ENCODE measurements at places on chromosomes 16 and 17.

GRCh38 chr17:46736100-46736499, 82.4 kb downstream of the WNT3 start:
- no peak for DNase-seq

DNA sequence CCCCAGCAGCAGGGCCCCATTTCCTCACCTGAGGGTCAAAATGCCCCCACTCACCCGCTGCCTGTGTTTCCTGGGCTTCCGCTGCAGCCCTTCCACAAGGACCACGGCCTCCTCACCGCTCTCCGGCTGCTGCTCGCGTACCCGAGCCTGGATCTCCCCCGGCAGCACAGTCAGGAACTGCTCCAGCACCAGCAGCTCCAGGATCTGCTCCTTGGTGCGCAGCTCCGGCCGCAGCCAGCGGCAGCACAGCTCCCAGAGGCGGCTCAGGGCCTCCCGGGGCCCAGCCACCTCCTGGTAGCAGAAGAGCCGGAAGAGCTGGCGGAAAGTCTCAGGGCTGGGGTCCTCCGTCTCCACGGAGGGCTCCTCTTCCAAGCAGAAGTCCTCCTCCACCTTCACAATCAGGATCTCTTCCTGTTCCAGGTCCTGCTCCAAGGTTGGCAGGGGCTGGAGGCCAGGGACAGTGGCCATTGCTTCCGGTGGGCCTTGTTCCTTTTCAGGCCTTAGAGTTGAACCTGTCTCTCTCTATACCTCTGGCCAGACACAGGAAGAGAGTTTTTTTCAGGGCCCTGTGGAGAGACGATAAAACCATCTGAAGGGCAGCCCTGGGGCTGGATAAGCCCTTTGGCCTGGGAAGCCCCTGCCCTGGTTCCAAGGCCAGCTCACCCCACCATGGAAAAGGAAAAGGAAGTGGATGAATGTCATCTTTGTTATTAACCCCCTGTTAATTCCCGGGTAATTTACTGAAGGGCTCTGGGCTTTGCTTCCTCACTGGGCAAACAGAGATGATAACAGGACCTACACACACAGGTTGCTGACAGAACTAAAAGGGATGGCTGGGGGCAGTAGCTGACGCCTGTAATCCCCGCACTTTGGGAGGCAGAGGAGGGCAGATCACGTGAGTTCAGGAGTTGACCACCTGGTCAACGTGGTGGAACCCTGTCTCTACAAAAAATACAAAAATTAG, 1.2 kb downstream of the ZNF500 start:
- no peak for DNase-seq

DNA sequence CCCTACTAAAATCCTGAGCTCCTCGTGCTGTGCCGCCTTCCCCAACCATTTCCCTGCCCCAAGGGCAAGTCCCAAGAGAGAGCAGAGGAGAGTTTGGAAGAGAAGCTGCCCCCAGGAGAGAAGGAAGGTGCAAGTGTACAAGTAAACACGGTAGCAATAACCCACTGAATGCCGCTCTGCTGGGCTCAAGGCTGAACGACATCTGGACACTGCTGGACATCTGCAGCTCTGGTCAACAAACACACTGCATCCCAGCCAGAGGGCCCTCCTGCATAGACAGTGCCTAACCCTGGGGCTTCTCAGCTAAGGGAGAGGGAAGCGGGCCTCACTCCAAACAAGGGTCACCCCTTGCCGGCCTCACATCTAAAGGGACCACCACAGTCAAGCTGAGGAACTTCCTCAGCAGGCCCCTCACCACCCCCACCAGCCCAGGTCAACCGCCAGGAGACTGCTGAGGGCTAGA, 12.7 kb downstream of the JUP start:
- no peak for DNase-seq

DNA sequence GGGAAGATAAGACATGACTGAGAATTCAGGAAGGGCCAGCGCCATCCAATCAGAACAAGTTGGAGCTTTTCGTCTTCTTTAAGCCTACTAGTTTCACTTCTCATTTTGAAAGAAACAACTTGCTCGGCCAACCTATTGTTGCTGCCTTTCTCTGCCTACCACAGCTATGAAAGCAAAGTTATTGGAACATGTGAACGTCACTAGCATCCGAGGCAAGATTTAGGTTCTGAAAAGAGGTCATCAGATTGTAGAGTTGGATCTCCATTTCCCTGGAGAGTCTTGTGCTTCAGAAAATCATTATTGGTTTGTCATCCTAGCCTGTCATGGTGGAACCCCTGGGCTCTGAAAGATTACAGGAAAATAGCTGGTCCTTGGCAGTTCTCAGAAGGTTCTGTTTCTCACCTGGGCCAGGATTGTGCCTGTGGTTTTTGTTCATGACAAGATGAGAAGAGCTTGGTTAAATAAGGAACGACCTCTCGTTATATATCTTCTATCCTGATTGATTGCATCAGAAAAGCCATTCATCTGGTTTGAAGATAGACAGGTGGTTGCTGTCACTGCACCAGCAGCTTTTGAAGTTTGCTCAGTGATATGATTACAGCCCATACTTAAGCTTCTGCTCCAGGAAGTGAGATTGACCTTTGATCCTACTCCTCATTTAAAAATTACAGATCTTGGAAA, 25.3 kb downstream of the CDH13 start:
- no peak for DNase-seq

- no peak for DNase-seq
Observed at GRCh38 chr17:73645050-73645871, 1.0 kb upstream of the SDK2 start.

- no peak for DNase-seq
Observed at GRCh38 chr17:79739148-79740062, 8.7 kb downstream of the ENPP7 start.

DNA sequence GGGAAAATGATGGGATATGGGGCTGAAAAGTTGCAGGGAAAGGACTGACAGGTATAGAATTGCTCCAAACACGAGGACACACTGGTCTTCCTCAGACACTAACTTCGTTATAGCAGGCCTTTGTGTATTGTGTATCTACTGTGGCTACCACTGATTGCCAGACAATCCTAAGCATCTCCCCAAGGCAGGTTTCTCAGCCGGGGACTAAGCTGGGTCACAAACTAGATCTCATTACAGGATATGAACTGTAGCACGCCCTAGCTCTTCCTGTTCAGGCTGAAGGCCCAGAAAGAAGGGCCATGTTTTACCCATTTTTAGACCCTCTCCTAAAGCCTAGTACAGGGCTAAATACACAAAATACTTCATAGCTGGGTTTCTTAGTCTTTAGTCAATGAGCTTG, 5.1 kb upstream of the RANGRF start:
- no peak for DNase-seq

- DNase-seq, result no peak
Observed at GRCh38 chr16:47519996-47520679, 59.0 kb downstream of the PHKB start.

DNA sequence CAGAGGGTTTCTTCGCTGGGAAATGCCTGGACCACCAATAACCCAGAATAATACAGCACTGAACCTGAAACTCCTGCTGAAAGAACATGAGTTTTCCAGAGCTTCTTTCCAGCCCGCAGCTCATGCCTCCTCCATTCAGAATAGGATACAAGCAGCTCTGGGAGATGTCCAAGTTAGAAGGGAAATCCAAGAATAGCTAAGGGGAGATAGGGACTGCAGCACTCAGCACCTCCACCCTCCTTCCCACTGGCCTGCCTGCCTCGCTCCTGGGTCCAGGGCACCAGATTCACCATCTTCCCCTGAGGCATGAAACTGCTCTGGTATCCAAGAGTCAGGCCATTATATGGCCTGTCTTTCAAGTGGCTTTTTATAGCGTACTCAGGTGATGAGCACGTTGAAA, 4.1 kb downstream of the KRT31 start:
- no peak for DNase-seq

DNA sequence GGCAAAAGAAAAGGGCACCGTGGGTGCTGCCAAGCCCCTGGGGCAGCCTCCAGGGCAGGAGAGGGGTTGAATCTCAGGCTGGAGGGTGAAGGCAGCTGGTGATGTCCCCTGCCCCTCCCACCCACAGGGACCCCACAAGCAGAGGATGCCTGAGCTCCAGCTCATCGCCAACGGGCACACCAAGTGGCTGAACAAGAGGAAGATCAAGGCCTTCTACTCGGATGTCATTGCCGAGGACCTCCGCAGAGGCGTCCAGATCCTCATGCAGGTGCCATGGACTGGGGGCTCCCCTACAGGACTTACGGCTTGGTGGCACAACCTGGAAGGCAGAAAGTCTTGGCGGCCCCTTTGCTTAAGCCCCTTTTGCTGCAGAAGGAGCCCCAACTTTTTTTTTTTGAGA, 21.8 kb downstream of the SLC12A3 start:
- DNase-seq, result no peak

DNA sequence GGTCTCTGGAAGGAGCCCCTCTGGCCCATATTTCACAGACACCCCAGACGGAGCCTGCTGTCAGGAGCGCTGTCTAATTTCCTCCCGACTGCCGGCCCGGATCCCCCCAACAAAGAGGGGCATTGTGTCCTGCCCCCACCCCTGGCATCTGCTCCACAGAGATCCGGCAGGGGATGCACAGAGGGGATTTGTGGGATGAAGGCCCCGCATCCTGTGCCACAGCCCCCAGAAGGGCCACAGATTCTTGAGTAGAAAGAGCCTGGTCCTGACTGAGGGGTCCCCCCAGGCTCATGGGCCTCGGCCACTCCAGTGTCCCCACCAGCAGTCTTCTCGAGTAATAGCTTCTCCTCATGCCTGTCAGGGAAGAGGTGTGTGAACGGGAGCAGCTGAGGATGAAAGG, 29.5 kb downstream of the MEOX1 start:
- DNase-seq, result no peak

- no peak for DNase-seq
Observed at GRCh38 chr16:79422064-79422463, 178.5 kb downstream of the MAF start.

GRCh38 chr16:56317998-56318826, 107.1 kb downstream of the AMFR start:
- peak; percentile 55 for DNase-seq

DNA sequence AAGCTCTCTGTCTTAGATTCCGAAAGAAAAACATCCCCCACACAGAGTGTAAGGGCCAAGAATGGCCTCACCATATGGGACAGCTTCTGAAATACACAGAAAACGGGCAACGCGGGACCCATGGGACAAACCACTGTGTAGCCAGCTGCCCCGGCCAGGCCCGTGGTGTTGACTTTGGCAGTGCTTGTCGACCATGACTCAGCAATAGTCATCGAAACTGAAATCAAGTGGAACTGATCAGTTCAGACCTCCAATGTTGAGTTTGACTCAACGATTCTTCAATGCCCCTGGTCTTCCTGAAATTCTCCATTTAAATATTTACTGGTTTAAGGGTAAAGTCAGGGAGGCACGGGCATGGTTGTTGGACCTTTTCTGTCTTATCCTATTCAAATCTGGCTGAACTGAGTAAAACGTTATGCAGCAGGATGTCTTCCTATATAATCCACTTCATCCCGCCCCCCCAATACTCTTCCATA, 27.5 kb downstream of the ZFHX3 start:
- peak; percentile 82 for DNase-seq

GRCh38 chr17:14346801-14347200, 45.9 kb downstream of the HS3ST3B1 start:
- no peak for DNase-seq

DNA sequence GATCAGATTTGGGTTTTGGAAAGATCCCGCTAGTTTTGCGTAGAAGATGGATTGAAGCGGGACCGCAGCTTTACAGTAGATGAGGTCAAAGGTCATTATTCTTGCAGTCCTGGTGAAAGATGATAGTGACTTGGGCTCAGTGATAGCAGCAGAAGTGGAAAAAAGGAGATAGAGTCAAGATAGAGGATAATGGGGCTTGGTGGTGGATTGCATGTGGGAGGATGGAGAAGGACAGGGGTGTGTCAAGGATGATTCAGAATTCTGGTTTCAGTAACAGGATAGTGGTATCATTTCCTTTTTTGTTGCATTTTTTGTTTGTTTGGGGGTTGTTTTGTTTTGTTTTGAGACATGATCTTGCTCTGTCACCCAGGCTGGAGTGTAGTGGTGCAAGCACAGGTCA, 28.7 kb downstream of the CHD9NB start:
- no peak for DNase-seq

- DNase-seq, result no peak
Observed at GRCh38 chr16:8675183-8676159, 1.1 kb downstream of the ABAT start.
